ENCODE measurements at places on chromosomes 3 and 15.

GRCh38 chr3:181253796-181254195, 264.3 kb upstream of the DNAJC19 start:
- H3K4me1 ChIP-seq, result no peaks in the 10 kb centered on the region
- H3K27me3 ChIP-seq, result no peaks in the 10 kb centered on the region
- no peak for DNase-seq
- H3K36me3 ChIP-seq, result no peaks in the 10 kb centered on the region

GRCh38 chr3:174863488-174863887, 4.4 kb downstream of the NAALADL2 start:
- H3K36me3 ChIP-seq, result no peaks in the 10 kb centered on the region
- H3K27me3 ChIP-seq, result no peaks in the 10 kb centered on the region
- DNase-seq, result no peak
- H3K4me3 ChIP-seq, result no peak overlapping the region

GRCh38 chr3:120563356-120564022, 32.6 kb upstream of the NDUFB4 start:
- H3K27ac ChIP-seq, result no peak overlapping the region
- no peak overlapping the region for H3K4me3 ChIP-seq
- H3K36me3 ChIP-seq, result no peaks in the 10 kb centered on the region
- no peak for DNase-seq
- peaks cover 12% of the 10 kb centered on the region for H3K4me1 ChIP-seq

DNA sequence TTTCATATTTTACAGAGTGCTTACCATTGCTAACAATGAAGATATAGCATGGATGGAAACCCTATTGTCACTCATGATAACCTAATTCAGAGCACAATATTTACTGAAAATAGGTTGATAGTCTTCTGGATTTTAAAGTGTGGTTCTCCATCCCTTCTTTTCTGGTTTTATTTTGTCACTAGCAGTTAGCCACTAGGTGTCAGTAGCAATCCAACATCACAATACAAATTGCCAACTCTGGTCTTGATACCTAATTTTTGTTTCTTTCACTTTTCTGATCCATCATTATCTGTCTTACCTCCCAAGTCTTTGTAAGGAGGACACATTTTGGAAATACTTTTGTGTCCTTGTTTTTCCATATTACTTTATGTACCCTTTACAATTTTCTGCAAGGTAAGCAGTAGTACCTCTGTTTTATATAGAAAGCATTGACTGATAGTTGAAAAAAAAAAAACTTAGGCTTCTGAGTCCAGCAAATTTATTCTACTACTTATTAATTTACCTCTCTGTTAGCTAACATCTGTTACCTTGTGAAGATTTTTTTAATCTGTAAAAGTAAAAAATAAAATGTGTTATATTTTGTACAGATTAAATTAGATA, 28.3 kb upstream of the CRYBG3 start:
- H3K27ac ChIP-seq, result no peak overlapping the region
- no peaks in the 10 kb centered on the region for H3K27me3 ChIP-seq
- H3K4me1 ChIP-seq, result no peaks in the 10 kb centered on the region
- peak; percentile 68 for DNase-seq
- H3K4me3 ChIP-seq, result no peak overlapping the region
- no peaks in the 10 kb centered on the region for H3K36me3 ChIP-seq

- H3K4me3 ChIP-seq, result no peak overlapping the region
- H3K27me3 ChIP-seq, result peaks cover 8% of the 10 kb centered on the region
- no peak overlapping the region for H3K27ac ChIP-seq
- no peaks in the 10 kb centered on the region for H3K4me1 ChIP-seq
Measured at GRCh38 chr3:31704591-31705179, 172.0 kb downstream of the STT3B start.

GRCh38 chr15:75920079-75920478, 16.4 kb downstream of the FBXO22 start:
- DNase-seq, result no peak
- no peaks in the 10 kb centered on the region for H3K4me1 ChIP-seq
- H3K27ac ChIP-seq, result no peak overlapping the region

- peak; percentile 13 for DNase-seq
- H3K27ac ChIP-seq, result no peak overlapping the region
- H3K4me3 ChIP-seq, result no peak overlapping the region
- no peaks in the 10 kb centered on the region for H3K27me3 ChIP-seq
- no peaks in the 10 kb centered on the region for H3K36me3 ChIP-seq
Measured at GRCh38 chr15:75532413-75533250, 46.5 kb downstream of the PTPN9 start.

DNA sequence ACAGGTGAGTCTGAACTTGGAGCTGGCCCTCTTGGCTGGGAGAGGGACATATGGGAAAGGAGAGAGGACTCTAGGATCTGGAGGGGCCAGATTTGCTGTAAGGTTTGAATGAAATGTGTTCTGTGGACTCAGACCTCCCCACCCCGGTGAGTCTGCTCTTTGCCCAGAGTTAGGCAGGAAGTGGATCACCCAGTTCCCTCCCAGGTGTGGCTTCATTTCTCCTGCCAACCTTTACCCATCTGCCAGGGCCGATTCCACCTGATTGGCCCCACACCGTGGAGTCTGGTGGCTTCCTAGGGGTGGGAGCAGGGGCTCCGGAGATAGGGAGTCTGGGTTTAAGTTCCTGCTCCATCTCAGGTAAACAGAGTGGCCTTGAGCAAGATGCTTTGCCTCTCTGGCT, 25.5 kb downstream of the CD276 start:
- H3K27me3 ChIP-seq, result no peaks in the 10 kb centered on the region
- no peak overlapping the region for H3K27ac ChIP-seq
- no peak overlapping the region for H3K4me3 ChIP-seq
- no peaks in the 10 kb centered on the region for H3K4me1 ChIP-seq
- H3K36me3 ChIP-seq, result no peaks in the 10 kb centered on the region
- no peak for DNase-seq

- no peaks in the 10 kb centered on the region for H3K27me3 ChIP-seq
- DNase-seq, result no peak
- no peak overlapping the region for H3K4me3 ChIP-seq
- H3K27ac ChIP-seq, result no peak overlapping the region
Measured at GRCh38 chr3:99049164-99049563, 147.7 kb upstream of the DCBLD2 start.

DNA sequence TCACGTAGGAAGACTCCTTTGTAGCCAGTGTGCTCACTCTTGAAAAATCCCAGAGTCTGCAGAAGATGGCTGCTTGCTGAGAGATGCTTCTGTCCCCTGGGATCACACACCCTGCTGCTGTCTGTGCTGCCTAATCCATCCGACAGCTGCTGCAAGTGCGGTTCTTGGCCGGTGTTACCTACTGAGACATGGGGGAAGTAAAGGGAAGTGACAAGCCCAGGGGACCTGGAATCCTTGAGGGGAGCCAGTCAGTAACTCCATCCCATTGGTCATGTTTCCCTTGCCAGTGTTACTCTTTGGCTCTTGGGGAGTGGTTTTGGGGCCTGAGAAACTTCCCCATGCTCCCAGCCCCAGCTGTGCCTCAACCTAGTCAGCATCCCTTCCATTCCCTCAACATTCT, 8.3 kb upstream of the CPNE9 start:
- DNase-seq, result no peak
- H3K36me3 ChIP-seq, result peaks cover 83% of the 10 kb centered on the region
- H3K27me3 ChIP-seq, result no peaks in the 10 kb centered on the region
- H3K4me1 ChIP-seq, result no peaks in the 10 kb centered on the region

DNA sequence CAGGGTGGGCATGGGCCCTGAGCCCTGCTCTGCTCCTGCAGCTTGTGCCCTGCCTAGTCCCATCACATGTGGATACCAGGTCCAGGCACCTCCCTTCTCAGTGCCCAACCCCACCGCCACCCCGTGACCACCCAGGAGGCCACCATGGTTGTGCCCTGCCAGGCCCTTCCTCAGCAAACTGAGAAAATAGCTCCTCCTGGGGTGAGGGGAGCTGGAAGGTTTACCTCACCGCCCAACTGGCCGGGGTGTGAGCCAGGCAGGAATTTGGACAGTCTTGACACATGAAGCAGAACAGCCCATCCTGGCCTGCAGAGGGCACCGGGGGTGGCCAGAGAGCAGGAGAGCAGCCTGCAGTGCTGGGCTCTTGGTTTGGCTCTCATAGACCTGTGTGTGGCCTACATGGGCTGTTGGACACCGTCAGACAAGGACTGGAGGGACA, 11.4 kb upstream of the C3orf22 start:
- H3K36me3 ChIP-seq, result no peaks in the 10 kb centered on the region
- no peak for DNase-seq

- no peak for DNase-seq
- no peaks in the 10 kb centered on the region for H3K4me1 ChIP-seq
- H3K27me3 ChIP-seq, result no peaks in the 10 kb centered on the region
- no peaks in the 10 kb centered on the region for H3K36me3 ChIP-seq
- H3K4me3 ChIP-seq, result no peak overlapping the region
Measured at GRCh38 chr3:141072950-141073349, 21.8 kb downstream of the SPSB4 start.

- H3K4me3 ChIP-seq, result peak overlapping the region; percentile 29
- DNase-seq, result peak; percentile 55
- H3K4me1 ChIP-seq, result peaks cover 4% of the 10 kb centered on the region
- no peak overlapping the region for H3K27ac ChIP-seq
- no peaks in the 10 kb centered on the region for H3K36me3 ChIP-seq
Measured at GRCh38 chr3:32177702-32178198, 60.7 kb upstream of the CMTM8 start.

- H3K27me3 ChIP-seq, result no peaks in the 10 kb centered on the region
- H3K27ac ChIP-seq, result no peak overlapping the region
- DNase-seq, result no peak
- H3K36me3 ChIP-seq, result no peaks in the 10 kb centered on the region
- no peak overlapping the region for H3K4me3 ChIP-seq
Measured at GRCh38 chr3:116579840-116580239, 129.7 kb upstream of the TUSC7 start.

DNA sequence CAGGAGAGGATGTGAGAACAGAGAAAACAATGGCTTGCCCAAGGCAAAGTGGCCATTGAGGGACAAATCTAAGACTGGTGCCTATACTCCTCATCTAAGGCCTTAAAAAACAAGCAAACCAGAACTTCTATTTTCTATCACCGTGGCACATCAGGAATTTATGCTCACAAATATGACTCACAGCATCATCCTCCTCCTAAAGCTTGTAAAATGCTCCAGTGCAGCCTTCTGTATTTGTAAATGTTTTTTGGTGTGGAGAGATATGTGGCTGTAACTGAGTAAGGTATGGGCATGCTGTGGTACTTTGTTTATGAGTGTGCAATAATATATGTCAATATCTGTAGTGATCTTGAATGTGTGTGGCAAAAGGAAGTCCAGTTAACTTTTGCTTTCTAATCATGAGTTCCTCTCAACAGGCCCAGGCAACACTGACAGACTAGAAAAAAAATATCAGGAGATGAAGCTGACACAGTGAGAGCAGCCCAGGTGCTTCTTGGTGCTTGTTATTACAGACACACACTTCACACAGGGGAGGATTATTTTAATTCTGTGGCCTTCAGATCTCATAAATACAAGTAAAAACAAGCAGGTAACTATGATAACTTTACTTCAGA, 60.3 kb downstream of the CTNNB1 start:
- H3K4me1 ChIP-seq, result no peaks in the 10 kb centered on the region
- no peaks in the 10 kb centered on the region for H3K27me3 ChIP-seq
- no peaks in the 10 kb centered on the region for H3K36me3 ChIP-seq
- no peak overlapping the region for H3K27ac ChIP-seq
- no peak for DNase-seq

- DNase-seq, result no peak
- H3K27ac ChIP-seq, result no peak overlapping the region
- H3K4me1 ChIP-seq, result no peaks in the 10 kb centered on the region
- H3K36me3 ChIP-seq, result no peaks in the 10 kb centered on the region
- H3K27me3 ChIP-seq, result no peaks in the 10 kb centered on the region
- no peak overlapping the region for H3K4me3 ChIP-seq
Measured at GRCh38 chr15:31501536-31502157, 175.0 kb downstream of the KLF13 start.

- no peaks in the 10 kb centered on the region for H3K4me1 ChIP-seq
- H3K36me3 ChIP-seq, result no peaks in the 10 kb centered on the region
- DNase-seq, result no peak
- H3K4me3 ChIP-seq, result no peak overlapping the region
- H3K27ac ChIP-seq, result no peak overlapping the region
- H3K27me3 ChIP-seq, result no peaks in the 10 kb centered on the region
Measured at GRCh38 chr3:21859124-21860081, 108.4 kb upstream of the ZNF385D start.

DNA sequence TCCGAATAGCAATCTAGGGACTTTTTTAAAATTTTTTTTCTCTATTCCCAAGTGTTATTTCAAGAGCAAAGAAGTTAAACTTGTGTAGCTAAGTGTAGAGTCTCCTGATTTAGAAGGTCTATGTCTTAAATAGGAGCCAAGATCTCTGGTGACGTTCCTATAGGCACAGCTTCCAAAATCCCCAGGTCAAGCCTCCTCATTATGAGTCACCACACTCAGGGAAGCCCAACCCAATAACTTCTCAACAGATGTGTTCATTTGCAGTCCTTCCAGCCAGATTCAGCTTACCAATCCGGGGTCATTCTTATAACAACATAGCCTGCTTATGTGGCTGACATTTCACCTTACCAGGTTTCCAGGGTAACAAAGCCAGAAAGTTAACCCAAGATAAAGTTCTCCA, 270.3 kb downstream of the IL5RA start:
- no peak overlapping the region for H3K27ac ChIP-seq
- no peak for DNase-seq
- no peaks in the 10 kb centered on the region for H3K36me3 ChIP-seq
- no peaks in the 10 kb centered on the region for H3K4me1 ChIP-seq
- no peaks in the 10 kb centered on the region for H3K27me3 ChIP-seq

- H3K4me3 ChIP-seq, result peak overlapping the region; percentile 62
- H3K36me3 ChIP-seq, result no peaks in the 10 kb centered on the region
- no peak overlapping the region for H3K27ac ChIP-seq
Measured at GRCh38 chr3:185363662-185364203, 797 bp downstream of the MAP3K13 start.

- no peak overlapping the region for H3K4me3 ChIP-seq
- no peak for DNase-seq
- H3K27ac ChIP-seq, result no peak overlapping the region
- no peaks in the 10 kb centered on the region for H3K4me1 ChIP-seq
Measured at GRCh38 chr15:27396521-27396920, 425.5 kb downstream of the GABRG3 start.

DNA sequence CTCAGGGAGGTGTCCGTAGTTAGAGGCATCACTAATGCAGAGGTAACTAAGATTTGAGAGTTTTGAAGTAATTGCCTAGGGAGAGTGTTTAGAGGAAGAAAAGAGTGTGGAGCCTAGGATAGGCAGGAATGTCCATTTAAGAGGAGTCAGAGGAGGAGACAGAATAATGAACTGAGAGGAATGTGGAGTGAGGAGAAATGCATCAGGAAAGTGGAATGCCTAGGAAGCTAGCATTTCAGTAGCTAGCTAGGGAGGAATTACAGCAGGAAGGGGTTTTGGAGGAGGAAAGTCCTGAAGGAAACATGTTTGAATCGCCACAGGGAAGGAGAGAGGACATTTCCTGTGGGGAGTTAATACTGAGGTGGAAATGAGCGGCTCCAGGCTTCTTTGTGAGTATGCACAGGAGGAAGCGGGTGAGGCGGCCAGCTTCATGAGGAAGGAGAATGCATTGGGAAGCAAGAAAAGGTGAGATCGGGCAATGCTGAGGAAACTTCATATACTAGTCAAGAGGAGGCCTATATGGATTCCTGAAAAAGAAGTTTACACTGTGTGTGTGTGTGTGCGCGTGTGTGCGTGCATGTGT, 154.3 kb downstream of the TMEM108 start:
- H3K27me3 ChIP-seq, result no peaks in the 10 kb centered on the region
- H3K4me1 ChIP-seq, result no peaks in the 10 kb centered on the region
- no peak overlapping the region for H3K27ac ChIP-seq
- H3K36me3 ChIP-seq, result no peaks in the 10 kb centered on the region

GRCh38 chr3:187944390-187945179, 199.3 kb upstream of the BCL6 start:
- H3K27ac ChIP-seq, result no peak overlapping the region
- H3K4me1 ChIP-seq, result peaks cover 16% of the 10 kb centered on the region
- H3K27me3 ChIP-seq, result no peaks in the 10 kb centered on the region
- no peak overlapping the region for H3K4me3 ChIP-seq
